ENCODE measurements at places on chromosomes 3 and 15. TPM values are rescaled to one million over a fixed set of nuclear protein-coding genes. Genes with fewer than 3 reads are reported as not detected.

GRCh38 chr3:126266291-126266840, 86.0 kb upstream of the ALDH1L1 start:
- no peaks in the 10 kb centered on the region for H3K27me3 ChIP-seq
- H3K27ac ChIP-seq = peak overlapping the region; percentile 72
- H3K4me3 ChIP-seq = no peak overlapping the region
- DNase-seq = peak; percentile 89
- peaks cover 21% of the 10 kb centered on the region for H3K4me1 ChIP-seq

DNA sequence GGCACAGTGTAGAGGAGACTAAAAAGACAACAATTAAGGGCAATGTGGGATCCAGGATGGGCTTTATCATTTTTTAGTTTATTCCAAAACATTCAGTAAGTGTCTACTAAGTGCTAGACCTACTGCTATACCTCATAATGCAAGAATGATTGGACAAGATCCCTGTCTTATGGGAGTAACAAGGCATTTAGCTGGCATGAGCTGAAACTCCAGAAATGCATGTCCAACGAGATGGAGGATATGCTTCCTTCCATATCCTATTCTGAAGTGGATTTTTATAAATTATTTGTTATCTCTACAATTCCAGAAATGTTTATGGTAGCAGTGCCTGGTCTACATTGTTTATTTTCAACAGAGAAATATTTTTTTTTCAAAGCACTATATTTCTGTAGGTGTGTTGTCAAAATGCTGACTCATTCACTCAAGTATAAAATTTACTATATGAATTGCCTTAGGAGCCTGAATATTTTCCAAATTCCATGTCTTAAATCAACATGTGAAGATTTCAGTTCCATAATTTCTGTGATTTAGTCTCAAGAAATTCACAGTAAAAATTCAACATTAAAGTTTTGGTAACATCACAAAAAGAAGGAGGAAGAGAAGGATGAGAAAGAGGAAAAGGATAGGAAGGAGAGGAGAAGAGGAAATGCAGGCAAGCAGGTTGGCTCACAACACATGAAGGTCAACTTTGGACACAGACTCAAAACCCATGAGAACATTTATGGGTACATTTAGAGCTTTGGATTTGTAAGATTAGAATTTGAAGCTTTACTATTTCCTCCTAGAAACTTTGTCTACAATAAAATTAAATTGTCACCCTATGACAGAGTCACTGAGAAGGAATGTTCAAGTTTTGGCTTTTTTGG, 88.6 kb downstream of the P3H2 start:
- H3K27me3 ChIP-seq = no peaks in the 10 kb centered on the region
- H3K4me3 ChIP-seq = no peak overlapping the region

ADAMTS17 gene
- total RNA-seq = under 0.01 TPM

DNA sequence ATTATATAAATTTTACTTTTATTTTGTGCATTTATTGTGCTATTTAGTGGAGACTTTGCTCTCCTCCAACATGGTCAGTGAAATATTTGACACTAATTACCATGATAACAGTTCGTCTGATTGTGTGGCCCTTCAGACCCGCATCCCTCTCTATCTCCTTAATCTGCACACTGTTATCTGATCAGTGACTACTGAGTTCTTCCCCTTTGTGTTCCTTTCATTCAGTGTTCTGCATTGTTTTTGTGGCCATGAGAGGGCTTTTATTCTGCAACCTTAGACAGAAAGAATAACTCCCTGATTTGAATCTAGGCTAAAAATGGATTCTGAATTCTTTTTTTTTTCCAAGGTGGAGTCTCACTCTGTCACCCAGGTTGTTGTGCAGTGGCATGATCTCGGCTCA, 11.9 kb upstream of the FMN1 start:
- H3K27me3 ChIP-seq = no peaks in the 10 kb centered on the region
- no peak overlapping the region for H3K4me3 ChIP-seq
- H3K36me3 ChIP-seq = no peaks in the 10 kb centered on the region
- H3K27ac ChIP-seq = no peak overlapping the region

DNA sequence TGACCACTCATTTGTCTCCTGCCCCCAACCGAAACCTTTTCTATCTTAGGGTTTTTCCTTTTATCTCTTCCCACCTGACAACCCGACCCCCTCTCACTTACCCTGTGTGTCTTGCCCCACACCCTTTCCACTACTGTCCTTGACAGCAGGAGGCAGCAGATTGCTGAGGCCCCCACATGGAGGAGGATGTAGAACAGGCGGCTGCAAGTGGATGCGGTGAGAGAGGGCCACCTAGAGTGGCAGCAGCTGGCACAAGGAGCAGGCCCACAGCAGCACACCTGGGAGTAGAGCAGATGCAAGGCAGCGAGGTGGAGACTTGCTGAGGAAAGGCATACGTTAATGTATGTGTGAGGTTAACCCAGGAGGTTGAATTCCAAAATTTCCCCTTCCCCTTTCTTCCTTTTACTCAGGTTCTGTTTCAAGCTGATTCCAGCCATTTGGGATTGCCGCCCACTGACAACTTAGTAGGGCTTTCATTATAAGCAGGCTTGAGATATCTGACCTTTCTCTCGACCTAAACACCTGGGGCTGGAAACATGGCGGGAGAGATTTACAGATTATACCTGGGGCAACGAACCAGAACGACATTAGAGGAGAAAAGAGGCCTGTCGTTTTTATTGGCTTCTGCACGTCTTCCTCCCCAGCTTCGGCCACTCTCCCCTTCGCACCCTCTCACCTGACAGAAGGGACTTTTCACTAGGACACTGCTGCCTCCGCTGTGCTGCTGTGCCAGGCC, 643 bp downstream of the SERINC4 start:
- peaks cover 74% of the 10 kb centered on the region for H3K36me3 ChIP-seq
- no peak for DNase-seq
- H3K4me1 ChIP-seq = peaks cover 48% of the 10 kb centered on the region
- peak overlapping the region; percentile 73 for H3K27ac ChIP-seq

GOLGA8K gene
- total RNA-seq = 0.36 TPM

DNA sequence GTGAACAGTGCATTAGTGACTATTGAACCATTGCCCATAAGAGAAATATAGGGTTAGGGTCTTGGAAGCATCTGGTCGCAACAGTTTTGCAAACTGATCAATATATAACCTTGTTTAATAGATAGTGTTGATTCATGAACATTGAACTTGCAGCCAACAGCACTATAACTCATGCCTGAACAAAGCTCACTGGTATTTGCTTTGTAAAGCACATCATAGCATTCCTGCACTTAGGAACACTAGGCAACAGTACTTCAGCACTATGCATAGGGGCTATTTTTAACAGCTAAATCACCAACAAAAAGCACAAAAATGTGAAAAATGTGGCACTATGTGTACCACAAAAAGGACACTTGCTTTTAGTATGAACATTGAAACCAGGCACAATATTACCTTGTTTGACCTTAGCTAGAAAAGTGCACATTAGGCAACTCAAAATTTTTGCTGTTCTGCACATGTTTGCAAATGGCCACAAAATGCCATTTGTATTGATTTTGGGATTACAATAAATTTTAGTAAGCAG, 68.0 kb downstream of the OXNAD1 start:
- H3K27ac ChIP-seq = peak overlapping the region; percentile 29
- peaks cover 20% of the 10 kb centered on the region for H3K36me3 ChIP-seq
- H3K4me1 ChIP-seq = peaks cover 10% of the 10 kb centered on the region
- no peaks in the 10 kb centered on the region for H3K27me3 ChIP-seq
- no peak overlapping the region for H3K4me3 ChIP-seq
